ENCODE measurements at places on chromosomes 13 and 19. TPM values are rescaled to one million over a fixed set of nuclear protein-coding genes. Genes with fewer than 3 reads are reported as not detected.

NUMBL gene
- 22.7 TPM for total RNA-seq

DNA sequence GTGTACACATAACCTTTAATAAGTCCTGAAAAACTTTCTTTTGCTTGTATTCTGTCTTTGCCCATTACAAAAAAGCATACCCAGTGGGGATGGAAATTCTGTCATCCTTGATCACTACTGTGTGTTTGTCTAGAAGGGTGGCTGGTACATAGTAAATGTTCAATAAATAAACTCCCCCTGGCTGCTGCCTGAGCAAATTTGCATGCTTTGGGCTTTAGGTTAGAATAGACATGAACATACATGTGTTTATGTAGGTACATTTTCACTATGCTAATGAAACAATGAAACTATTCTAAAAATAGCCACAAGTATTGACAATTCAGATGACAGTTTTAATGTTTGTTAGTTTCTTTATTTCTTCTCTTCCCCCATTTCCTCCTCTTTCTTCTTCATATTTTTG, 36.1 kb downstream of the TNFSF13B start:
- no peak for DNase-seq

- no peak for DNase-seq
These were observed 675 bp upstream of the PGPEP1 start for GRCh38 chr19:18339723-18340122.

- peak; percentile 60 for DNase-seq
These were observed 20.3 kb downstream of the LNX2 start for GRCh38 chr13:27599845-27600553.

GRCh38 chr13:35675651-35676050, 199.2 kb upstream of the MAB21L1 start:
- no peak for DNase-seq

MUC16 gene
- total RNA-seq, result not detected

DNA sequence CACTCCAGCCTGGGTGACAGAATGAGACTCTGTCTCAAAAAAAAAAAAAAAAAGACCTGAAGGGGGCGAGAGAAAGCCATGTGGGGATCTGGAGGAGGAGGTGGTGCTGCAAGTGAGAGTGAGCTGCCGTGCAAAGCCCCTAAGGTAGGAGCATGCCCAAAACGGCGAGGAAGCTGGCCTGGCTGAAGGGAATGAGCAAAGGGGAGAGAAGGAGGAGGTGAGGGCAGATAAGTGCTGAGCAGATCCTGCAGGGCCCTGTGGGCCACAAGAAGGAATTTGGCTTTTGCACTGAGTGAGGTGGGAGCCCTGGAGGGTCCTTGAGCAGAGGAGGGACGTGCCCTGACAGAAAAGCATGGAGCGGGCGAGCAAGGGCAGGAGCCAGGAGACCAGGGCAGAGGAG, 19.4 kb upstream of the ADGRE5 start:
- no peak for DNase-seq

DNA sequence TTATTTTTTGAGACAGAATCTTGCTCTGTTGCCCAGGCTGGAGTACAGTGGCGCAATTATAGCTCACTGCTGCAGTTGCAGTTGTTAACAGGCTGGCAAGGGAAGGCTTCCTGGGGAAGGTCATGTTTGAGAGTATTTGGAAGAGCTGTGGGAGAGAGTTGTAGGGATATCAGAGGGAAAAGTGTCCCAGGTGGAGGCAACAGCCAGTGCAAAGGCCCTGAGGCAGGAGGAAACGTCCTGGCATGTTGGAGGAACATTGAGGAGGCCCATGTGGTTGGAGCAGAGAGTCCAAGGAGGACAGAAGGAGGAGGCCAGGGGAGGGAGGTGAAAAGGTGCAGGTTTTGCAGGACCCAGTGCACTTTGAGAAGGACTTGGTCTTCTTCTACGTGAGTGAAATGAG, 2.2 kb upstream of the DUS3L start:
- DNase-seq, result no peak

SMIM44 gene
- not detected for total RNA-seq

- no peak for DNase-seq
These were observed 535.8 kb downstream of the KCTD12 start for GRCh38 chr13:76350399-76350798.

DNA sequence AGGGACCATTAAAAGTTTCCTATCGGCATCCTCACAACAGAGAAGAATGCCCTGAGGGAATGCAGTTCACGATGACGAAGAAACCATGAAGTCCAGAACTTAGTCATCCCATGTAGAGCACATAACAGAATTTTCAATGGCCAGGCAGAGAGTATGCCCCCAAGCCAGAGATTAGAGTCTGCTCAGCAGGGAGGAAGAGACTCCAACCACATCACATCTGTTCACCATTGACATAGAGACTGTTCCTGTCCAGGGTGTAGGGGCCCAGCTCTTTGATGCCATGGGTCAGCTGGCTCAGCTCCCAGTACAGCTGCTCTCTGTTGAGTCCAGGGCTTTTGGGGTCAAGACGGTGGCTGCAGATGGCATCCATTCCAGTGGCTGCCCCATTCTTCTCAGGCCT, 68.2 kb downstream of the MBD3L1 start:
- no peak for DNase-seq

GRCh38 chr13:41457589-41458186, 338 bp downstream of the RGCC start:
- peak; percentile 11 for DNase-seq

- DNase-seq, result peak; percentile 94
These were observed 2.6 kb upstream of the PRKCG start for GRCh38 chr19:53879140-53880081.

PROSER1 gene
- total RNA-seq, result 12.5 TPM

FGF22 gene
- total RNA-seq, result not detected

DNA sequence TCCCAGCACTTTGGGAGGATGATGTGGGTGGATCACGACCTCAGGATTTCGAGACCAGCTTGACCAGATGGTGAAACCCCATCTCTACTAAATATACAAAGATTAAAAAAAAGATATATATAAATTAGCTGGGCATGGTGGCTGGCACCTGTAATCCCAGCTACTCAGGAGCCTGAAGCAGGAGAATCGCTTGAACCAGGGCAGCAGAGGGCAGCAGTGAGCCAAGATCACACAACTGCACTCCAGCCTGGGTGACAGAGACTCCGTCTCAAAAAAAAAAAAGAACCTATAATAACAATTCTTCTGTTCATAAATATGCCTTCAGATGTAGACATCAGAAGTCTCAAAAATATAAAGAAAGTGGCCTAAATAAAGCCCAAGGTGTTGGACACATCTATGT, 7.6 kb downstream of the ZNF737 start:
- peak; percentile 16 for DNase-seq

GRCh38 chr13:25873242-25873612, 178.6 kb downstream of the SHISA2 start:
- DNase-seq, result no peak

CALR3 gene
- not detected for total RNA-seq

GRCh38 chr19:17334414-17335409, at the start of gene ANO8:
TSS of gene ANO8 (minus strand) at chr19:17334855. CDS start at chr19:17334670, 185 bp downstream.
- peak; percentile 99 for DNase-seq

DNA sequence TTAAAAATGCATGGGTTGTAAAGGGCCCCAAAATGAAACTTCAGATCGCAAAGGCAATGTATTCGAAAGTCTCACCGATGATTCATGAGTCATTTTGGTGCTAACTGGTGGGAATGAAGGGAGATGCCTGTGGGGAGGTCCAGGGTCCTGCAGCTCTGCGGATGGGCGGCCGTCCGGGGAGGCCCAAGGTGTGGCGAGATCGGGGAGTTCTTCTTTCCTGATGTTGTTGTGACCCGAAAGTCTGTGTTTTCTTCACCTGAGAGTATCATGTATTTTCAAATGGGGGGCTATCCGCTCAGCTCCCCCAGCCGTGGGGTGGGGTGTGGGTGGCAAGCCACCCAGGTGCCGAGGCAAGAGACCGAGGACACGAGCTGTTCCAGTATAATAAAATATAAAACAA, 36.5 kb downstream of the TFDP1 start:
- no peak for DNase-seq

DNA sequence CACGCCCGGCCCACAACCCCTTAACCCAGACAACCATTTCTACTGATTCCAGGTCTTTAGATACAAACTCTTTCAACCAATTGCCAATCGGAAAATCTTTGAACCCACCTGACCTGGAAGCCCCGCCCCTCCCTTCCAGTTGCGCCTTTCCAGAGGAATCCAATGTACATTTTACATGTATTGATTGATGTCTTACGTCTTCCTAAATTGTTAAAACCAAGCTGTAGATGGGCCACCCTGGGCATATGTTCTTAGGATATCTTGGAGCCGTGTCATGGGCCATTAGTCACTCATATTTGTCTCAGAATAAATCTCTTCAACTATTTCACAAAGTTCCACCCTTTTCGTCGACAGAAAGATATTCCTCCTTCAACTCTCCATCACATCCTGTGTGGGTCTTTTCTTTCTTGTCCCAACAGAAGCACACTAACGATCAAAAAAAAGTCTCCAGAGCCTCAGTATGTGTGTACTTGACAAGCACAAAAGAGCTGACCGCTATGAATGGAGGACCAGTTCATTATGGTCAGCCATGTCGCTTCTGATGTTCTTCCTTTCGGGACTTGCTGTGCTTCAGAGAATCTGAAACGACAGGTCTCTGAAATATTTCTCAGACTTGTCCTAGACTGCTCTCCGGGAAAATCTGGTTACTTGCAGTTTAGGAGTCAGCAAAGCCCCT, 601 bp upstream of the ZNF749 start:
- no peak for DNase-seq

SPACA6 gene
- total RNA-seq, result 3.6 TPM

IGSF23 gene
- total RNA-seq, result not detected

GRCh38 chr13:20716951-20717350, 13.5 kb downstream of the IL17D start:
- no peak for DNase-seq

PRTN3 gene
- not detected for total RNA-seq

GRCh38 chr13:106362707-106363106, 172.8 kb downstream of the EFNB2 start:
- DNase-seq, result no peak

DNA sequence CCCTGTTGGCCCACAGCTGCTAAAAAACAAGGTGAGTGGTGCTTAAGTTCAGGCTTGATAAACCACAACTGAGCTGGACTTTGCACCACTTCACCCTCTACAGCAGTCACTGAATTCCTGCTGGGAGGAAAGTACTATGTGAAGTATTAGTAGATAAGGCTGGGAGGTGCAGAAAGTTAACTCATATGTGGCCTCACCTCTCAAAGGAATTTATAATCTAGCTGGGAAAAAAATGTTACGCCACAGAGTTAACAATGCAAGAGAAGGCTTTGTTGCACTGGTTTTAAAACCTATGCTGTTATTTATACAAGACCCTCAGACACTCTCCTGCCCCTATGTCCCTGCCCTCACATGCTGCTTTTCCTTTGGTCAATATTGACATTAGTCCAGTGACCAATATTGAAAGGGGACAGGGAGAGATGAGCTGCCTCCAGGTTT, 60.9 kb downstream of the LIG4 start:
- no peak for DNase-seq

GRCh38 chr19:46080561-46080960, 39.8 kb upstream of the IGFL4 start:
- DNase-seq, result peak; percentile 95
